Activated T-cell treated with anti-CD3 and anti-CD28 coated beads, Interleukin-2, amount 50 U/mL, for 48 hours (primary cell): ENCODE measurements at places on chromosomes 2 and 18.

GRCh38 chr2:158963071-158963470 lies 5.4 kb upstream of the TANC1 start:
- DNase-seq: no peak

- no peak for DNase-seq
These were observed 256.8 kb upstream of the ZEB2 start for GRCh38 chr2:144776766-144777165.

DNA sequence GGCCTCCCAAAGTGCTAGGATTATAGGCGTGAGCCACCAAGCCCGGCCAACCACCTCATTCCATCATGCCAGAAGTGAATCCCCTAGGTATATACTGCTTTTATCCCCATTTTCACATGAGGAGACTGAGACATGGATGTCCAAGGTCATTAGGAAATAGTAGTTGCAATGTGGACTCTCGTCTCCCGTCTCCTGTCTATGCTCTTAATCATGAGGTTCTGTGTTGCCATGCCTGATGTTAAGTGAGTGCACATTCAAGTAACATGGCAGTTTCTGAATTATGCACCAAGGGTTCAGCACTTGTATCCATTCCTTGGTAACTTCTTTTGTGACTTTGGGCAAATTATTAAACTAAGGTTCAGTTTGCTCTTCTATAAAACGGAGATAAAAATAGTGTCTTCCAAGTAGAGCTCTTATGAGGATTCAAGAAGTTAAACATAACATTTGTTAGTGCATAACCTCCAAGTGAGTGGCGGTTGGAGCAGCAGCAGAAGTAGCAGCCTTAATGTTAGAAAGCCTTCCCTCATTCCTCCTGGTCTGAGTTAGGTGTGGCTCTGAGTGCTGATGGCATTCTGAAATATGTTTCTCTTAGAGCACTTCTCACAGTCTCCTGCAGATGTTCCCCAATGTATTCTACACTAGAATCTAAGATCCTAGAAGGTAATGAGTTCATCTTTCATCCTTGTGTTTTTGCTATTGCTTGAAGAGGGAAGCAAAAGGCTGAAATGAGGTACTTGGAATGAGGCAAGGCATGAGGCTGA lies 21.9 kb downstream of the SOCS6 start:
- DNase-seq: no peak

GRCh38 chr2:184830531-184830930 lies 232.2 kb downstream of the ZNF804A start:
- DNase-seq: no peak

DNA sequence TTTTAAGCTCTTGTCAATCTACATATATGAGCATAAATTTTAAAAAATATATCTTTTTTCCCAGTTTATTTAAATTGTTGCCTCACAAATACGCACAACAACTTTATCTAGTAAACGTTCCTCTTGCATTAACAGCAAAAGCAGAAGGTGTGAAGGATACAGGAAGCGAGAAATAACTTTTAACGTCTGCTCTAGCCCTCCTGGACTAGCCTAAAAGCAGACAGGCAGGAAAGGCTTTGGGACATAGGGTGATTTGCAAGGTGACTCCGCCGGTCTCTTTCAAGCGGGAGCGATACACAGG lies 434 bp upstream of the DUSP19 start:
- DNase-seq: no peak

DNA sequence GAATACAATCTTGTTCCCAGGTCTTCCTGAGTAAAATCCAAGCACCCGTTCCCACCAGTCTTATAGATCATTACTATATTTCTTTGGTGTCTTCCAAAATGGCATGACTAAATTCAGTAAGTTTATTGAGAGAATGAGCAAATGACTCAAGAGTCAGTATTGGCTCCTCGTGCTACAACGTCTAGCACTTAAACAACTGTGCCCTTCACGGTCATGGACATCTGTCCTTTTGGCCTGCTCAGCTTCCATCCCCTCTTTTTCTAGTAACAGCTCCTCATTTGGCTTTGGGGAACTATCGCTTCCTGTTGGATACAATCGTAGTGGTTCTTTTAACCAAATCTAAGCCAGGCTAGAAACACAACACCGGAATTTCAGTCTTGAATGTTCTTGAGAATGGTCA lies 24.1 kb upstream of the FZD7 start:
- DNase-seq: no peak

DNA sequence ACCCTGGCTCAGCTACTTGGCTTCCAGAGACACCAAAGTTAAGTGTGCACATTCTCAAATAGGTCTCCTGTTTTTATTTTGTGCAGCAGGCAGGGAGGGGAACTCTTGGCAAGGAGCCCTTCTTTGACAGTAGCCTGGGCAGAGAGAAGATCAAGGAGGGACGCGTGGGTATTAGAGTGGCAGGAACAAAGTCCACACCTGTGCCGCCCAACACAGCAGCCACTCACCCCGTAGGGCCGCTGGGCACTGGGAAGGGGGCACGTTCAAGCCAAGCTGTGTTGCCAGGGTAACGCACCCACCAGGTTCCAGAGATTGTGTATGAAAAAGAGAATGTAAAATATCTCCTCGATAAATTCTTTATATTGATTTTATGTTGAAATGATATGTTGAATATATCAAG lies 229.3 kb upstream of the AGAP1 start:
- DNase-seq: no peak

GRCh38 chr2:144683107-144683753 lies 163.3 kb upstream of the ZEB2 start:
- DNase-seq: no peak

- no peak for DNase-seq
These were observed 5.3 kb downstream of the PER2 start for GRCh38 chr2:238282861-238283738.

- DNase-seq: no peak
These were observed 485.4 kb downstream of the TNS1 start for GRCh38 chr2:217517402-217517801.

DNA sequence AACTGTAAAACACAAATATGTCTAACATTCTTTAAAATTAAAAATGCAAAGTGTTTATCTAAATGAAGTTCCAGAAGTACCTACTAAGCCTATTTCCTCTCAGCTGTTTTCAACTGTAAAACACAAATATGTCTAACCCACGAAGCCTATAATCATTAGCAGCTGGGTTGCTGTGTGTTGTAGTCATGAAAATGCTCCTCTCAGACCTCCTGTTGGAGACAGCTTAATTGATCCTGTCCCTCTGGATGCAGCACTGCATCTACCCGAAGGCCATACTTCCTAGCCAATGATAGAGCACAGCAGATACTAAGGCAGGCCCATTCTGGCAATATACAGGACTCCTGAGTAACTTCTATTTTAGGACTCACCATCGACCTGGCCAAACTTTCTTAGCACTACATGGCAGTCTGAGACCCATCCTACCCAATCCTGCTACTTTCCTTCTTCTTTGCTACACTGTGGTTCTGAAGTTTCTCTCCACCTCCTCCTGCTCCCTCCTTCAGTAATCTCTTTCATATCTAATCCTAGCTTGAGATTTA lies 92.5 kb upstream of the RBBP8 start:
- no peak for DNase-seq

GRCh38 chr2:127146071-127146725 lies 39.2 kb upstream of the BIN1 start:
- no peak for DNase-seq
